ENCODE measurements at places on chromosomes 2 and 18.

DNA sequence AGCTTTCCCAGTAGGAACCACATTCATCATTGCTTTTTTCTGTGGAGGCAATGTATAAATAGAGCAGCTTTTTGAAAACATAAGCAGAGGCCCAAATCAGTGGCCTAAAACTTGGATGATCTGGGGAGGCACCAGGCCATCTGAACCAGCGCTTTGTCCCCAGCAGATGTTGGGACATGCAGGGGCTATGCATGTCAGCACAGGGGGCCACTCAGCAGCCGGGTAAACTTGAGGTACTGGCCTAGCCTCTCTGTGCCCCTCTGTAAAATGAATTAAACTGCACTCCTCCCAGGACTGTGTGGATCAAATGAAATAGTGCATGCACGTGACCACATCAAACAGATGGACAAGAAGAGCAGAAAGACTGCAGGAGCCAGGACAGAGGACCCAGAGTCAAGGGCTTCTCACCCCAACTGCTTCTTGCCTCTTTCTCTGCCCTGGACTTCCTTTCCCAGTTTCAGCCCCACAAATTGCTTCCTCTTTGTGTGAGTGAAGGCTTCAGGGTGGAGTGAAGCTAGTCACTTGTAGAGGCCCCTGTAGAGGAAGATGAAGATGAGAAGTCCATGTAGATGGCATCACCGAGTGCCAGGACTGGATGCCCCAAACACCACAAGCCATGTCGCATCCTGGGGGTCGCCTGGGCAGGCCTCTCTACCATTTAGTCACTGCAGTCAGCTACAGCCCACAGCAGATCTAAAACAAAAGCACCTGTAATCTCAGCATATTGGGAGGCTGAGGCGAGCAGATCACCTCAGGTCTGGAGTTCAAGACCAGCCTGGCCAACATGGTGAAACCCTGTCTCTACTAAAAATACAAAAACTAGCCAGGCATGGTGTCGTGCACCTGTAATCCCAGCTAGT is 53.2 kb downstream of the IMPA2 start:
- no peak for DNase-seq

DNA sequence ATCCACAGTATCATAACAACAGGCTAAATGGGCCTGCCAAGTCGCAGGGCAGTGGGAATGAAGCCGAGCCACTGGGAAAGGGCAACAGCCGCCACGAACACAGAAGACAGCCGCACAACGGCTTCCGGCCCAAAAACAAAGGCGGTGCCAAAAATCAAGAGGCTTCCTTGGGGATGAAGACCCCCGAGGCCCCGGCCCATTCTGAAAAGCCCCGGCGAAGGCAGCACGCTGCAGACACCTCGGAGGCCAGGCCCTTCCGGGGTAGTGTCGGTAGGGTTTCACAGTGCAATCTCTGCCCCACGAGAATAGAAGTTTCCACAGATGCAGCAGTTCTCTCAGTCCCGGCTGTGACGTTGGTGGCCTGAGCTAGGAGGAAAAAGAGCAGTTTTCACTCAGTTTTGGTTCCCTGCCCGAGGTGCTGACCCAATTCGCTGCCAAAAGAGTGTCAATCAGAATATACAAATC is 32.2 kb downstream of the KCTD18 start:
- no peak for DNase-seq

GRCh38 chr2:108594132-108594981 is 60.1 kb downstream of the LIMS1 start:
- DNase-seq, result no peak

GRCh38 chr18:75207310-75208154 is 1.4 kb downstream of the PTGR3 start:
- DNase-seq, result peak; percentile 71

GRCh38 chr2:171083451-171083850 is 77.2 kb downstream of the TLK1 start:
- no peak for DNase-seq

DNA sequence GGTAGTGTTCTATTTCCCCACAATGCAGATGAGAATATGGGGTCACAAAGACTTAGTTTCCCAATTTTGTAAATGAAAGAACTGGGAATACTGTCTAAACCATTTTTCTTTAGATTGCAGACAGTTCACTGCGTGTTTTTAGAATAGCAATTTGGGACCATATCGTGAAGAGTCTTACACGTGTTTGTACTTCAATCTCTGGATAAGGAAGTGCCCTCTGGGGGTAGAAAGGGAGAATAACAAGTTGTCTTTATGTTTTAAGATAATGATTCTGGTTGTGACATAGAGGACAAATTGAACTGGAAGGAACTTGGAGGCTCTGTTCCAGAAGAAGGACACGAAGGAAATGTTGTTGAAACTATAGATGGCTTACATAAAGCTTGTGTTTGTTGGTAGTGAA is 457.7 kb downstream of the CBLN2 start:
- DNase-seq, result peak; percentile 16

- DNase-seq, result peak; percentile 43
Measured at GRCh38 chr2:170716851-170717598, 1.9 kb downstream of the SP5 start.

GRCh38 chr2:33785201-33786106 is 186.4 kb upstream of the FAM98A start:
- DNase-seq, result no peak

Data from NCI-H1092 treated with DMSO at 0.1 percent for 48 hours (cell line).